ENCODE measurements at places on chromosomes 4 and X.

DNA sequence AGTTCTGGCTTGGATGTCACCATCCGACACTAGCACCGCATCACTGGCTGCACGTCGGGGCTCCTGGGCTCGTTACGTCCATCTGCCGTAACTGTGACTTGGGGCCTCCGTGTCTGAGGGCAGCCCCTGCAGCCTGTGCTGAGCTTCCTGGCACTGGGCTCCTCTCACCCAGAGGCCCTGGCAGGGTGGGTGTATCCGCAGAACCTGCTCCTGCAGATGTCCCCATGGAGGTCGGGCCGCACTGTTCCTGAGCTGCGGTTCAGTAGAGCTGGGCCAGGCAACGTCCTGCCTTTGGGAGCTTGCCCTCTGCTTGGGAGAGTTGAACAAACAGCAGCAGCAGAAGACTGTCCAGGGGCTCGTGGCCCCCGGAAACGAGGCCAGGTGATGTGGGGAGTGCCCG is 71.4 kb downstream of the RGS12 start:
- no peak for ATAC-seq

- no peak for ATAC-seq
These were observed 13.1 kb upstream of the KLHL13 start for GRCh38 chrX:118129681-118130080.

DNA sequence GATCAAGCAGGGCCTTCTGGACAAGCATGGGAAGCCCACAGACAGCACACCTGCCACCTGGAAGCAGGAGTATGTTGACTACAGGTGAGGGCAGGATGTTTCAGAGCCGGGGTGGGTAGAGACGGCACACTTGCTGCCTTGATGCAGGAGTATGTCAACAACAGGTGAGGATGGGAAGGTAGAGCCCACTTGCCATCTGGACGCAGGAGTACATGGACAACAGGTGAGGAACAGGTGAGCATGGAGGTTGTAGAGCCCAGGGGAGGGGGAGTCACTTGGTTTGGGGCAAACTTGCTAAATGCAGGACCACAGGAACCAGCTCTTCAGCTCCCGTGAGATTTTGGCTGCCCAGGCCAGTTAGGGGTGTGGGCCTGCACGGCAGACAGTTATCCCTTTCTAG is 12.0 kb downstream of the DKC1 start:
- no peak for ATAC-seq

GRCh38 chr4:129453524-129454200 is 357.7 kb downstream of the C4orf33 start:
- no peak for ATAC-seq

GRCh38 chr4:138103597-138104283 is 138.4 kb downstream of the SLC7A11 start:
- ATAC-seq, result no peak

GRCh38 chr4:4384837-4385236 is 2.1 kb upstream of the NSG1 start:
- ATAC-seq, result peak; percentile 26

Data from esophagus mucosa (tissue), 1 donor.